Mesenteric fat pad (tissue), 1 donor: ENCODE measurements at places on chromosomes 4 and X. TPM values are rescaled to one million over a fixed set of nuclear protein-coding genes. Genes with fewer than 3 reads are reported as not detected.

GRCh38 chrX:23387550-23388184 is 53.0 kb downstream of the PTCHD1 start:
- DNase-seq, result no peak

GRCh38 chr4:146458594-146458993 is 63.1 kb downstream of the SLC10A7 start:
- no peak for DNase-seq

GRCh38 chr4:16503421-16504100 is 277.3 kb upstream of the TAPT1 start:
- DNase-seq, result no peak

RAB41 gene
- total RNA-seq, result not detected

DNA sequence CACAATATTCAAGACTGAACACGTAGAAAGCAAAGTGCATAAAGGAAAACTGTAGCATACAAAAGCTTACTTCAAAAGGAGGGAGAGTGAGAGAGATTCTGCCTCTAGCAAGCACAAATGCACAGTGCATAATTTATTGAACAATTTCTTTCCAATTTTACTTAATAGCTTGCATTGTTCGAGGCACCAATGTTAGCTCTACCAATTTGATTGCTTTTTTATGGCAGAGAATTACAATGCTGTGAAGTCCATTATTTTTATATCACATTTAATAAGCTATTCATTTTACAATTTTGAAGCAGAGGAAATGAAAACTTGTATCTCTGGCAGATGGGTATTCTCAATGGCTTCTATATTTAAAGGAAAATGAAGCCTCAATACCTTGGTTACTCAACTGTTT is 331.7 kb downstream of the GPM6A start:
- DNase-seq, result no peak

CT83 gene
- not detected for total RNA-seq

- DNase-seq, result no peak
Observed at GRCh38 chrX:22041907-22042530, 9.9 kb downstream of the PHEX start.

ZXDA gene
- total RNA-seq, result 3.3 TPM

DNA sequence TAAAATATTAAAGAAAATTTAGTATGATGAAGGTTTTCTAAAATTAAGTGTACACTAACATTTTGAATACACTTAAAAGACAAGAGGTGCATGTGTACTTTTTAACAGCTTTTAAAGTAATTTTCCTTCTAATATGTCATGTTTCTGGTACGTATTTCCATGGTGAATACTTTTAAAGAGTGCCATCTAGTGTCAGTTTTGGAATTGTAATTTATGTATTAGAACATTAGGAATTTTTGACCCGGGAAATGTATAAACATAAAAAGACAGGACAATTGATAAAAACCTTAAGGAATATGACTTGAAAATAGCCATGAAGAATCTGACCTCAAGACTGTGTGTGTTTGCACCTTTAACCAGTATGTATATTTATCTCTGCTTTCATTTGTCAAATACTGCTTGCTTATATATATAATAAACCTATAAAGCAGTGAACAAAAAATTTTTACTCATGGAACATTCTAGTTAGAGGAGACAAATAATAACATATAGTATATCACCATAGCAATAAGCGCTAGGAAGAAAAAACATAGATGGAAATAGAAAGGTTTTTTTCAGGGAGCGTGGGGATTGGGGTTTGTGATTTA is 7.2 kb downstream of the GSTCD start:
- DNase-seq, result no peak

DNA sequence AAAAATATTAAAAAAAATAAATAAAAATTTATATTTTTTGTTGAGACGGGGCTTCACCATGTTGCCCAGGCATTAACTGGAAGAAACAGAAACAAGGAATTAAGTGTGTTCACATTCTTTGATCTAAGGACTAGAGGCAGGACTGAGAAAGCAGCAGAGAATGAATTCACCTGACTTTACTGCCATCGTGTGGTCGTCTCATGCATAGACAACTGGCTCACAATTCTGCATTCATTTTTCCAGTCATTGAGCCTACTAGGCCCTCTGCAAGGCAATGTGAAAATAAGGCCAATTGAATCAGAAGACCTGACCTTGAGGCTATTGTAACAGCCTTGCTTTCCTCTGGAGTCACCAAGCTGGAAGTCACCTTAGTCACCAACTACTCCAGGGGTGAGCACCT is 37.4 kb downstream of the LHFPL1 start:
- no peak for DNase-seq

GRCh38 chrX:103197721-103198306 is 17.1 kb upstream of the BEX4 start:
- DNase-seq, result no peak
